ENCODE measurements at places on chromosomes 1 and 21.

GRCh38 chr1:51612447-51612961, 4.4 kb upstream of the OSBPL9 start:
- no peak for DNase-seq

GRCh38 chr1:223189903-223190724, 47.1 kb upstream of the TLR5 start:
- DNase-seq = no peak

DNA sequence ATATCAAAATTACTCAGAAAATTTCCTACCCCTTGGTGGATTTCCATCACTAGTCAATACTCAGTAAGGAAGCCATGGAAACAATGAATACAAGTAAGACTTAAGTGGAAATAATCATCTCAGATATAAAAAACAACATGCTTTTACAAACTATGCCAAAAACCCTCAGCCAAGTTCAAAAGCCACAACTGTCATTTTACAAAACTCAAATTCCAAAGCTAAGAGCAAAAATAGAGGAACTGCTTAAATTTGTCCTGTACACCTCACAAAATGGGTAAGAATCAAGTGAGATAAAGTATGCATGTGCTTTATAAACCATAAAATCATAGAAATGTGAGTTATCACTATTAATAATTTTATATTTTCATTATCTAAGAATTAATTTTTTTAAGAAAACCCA, 9.6 kb downstream of the TMCO1 start:
- DNase-seq = no peak

DNA sequence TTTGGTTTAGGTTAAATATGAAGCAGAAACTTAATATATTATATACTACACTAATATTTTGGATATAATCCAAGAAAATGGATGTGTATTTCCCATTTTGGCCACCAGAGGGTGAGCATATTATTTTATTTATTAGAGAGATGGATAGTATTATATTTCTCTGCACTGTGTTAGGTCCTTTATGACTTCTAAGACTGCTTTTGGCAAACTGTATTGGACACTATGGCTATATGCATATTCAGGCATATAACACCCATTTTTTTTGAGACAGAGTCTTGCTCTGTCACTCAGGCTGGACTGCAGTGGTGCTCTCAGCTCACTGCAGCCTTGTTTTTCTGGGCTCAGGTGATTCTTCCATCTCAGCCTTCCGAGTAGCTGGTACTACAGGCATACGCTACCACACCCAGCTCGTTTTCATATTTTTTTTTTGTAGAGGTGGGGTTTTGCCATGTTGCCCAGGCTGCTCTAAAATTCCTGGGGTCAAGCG, 17.8 kb upstream of the PGM1 start:
- DNase-seq = no peak

GRCh38 chr1:202807451-202807925, 733 bp downstream of the KDM5B start:
- no peak for DNase-seq

GRCh38 chr21:26473471-26473870, 99.6 kb downstream of the CYYR1 start:
- DNase-seq = no peak

DNA sequence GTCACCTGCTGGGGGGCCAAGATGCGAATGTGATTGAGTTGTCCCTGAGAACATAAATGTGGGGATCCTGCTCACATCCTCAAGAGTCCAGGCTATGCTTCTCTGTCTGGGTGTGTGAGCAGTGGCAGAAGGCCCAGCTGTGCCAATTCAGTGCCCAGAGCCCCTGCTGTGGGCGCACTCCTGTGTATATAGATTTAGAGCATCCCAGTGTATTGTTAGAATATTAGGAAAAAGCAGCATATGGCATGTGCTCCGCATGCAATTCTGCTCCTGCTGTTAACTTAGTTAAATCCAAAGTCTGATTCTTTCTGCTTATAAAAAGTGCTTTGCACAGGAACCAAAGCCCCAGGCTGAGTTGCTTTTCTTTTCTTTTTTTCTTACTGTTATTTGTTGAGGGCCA, 37.8 kb downstream of the FAM78B start:
- no peak for DNase-seq

GRCh38 chr1:48236716-48237470, 14.4 kb downstream of the SLC5A9 start:
- no peak for DNase-seq

GRCh38 chr21:26920055-26920454, 46.8 kb downstream of the ADAMTS5 start:
- no peak for DNase-seq

DNA sequence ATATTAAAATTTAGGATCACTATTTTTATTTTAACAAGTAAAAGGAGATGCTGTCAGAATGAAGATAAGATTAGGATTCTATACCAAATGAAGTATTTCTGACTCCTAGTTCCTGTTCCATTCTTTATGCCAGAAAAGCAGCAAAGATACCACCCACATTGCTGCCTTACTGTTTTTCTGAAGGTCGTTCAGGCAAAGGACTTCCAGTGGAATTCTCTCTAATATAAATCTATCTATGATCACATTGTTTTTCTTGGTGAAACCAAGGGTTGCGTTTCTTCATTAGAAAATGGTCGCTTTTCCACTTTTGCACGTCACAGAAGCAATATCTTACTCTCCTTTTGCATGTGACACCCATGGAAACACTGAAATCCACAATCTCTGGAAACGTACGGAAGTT, 594.8 kb upstream of the ADGRL2 start:
- no peak for DNase-seq

GRCh38 chr21:41567901-41568510, 60.0 kb upstream of the TMPRSS2 start:
- DNase-seq = no peak

GRCh38 chr1:208536212-208536611, 292.0 kb upstream of the PLXNA2 start:
- DNase-seq = no peak

GRCh38 chr21:38567335-38567969, 69.2 kb upstream of the ERG start:
- no peak for DNase-seq

Data from nucleus accumbens (tissue), 56 donors.